A549 (cell line): ENCODE measurements at places on chromosomes 7 and 10.

GRCh38 chr10:19491166-19491565 is 325.1 kb upstream of the PLXDC2 start:
- no peak for DNase-seq

- DNase-seq: no peak
These were observed 58.3 kb downstream of the VIPR2 start for GRCh38 chr7:159086301-159086925.

GRCh38 chr7:158995514-158995913 is 139.2 kb downstream of the DYNC2I1 start:
- no peak for DNase-seq

DNA sequence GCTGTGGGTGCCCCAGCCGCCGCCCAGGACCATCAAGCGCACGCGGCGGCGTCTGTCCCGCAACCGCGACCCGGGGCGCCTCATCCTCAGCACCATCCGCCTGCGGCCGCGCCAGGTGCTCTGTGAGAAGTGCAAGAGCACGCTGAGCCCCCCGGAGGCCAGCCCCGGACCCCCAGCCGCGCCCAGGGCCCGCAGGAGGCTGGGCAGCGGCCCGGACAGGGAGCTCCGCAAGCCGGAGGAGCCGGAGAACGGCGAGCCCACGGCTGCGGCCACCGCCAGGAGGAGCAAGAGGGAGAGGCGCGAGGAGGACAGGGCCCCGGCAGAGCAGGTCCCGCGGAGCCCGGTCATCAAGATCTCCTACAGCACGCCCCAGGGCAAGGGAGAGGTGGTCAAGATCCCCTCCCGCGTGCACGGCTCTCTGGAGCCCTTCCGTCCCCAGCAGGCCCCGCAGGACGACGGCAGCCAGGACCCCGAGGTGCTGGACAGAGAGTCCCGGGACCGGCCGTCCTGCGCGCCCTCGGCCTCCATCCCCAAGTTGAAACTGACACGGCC is 8.0 kb downstream of the PWWP2B start:
- DNase-seq: no peak

- no peak for DNase-seq
These were observed 104.5 kb downstream of the GALNT17 start for GRCh38 chr7:71236230-71237105.

DNA sequence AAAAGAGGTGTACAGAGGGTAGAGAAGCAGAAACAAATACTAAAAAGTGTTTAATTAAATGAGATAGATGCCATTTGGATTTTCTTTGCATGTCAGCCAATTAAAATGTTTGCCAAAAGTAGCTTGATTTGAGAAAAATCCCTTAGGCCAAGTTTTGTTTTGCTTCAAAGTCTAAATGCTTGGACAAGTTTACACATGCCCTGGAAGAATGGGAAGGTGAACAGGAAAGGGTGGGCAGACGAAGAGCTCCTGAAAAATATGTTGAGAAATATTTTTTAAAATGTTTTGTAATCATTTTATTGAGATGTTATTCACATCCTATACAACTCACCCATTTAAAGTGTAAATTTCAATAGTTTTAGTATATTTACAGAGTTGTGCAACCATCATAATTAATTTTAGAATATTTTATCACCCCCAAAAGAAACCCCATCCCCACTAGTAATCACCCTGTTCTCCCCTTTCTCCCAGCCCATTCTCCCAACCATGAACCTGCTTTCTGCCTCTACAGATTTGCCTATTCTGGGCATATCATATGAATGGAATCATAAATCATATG is 98.5 kb upstream of the ANK3 start:
- DNase-seq: no peak
